ENCODE measurements at places on chromosomes 13 and 19.
A peak's percentile ranks its signal among the peaks of the same experiment; 100 is the strongest.

- no peak for DNase-seq
Measured at GRCh38 chr13:100797921-100798320, 123.3 kb upstream of the TMTC4 start.

DNA sequence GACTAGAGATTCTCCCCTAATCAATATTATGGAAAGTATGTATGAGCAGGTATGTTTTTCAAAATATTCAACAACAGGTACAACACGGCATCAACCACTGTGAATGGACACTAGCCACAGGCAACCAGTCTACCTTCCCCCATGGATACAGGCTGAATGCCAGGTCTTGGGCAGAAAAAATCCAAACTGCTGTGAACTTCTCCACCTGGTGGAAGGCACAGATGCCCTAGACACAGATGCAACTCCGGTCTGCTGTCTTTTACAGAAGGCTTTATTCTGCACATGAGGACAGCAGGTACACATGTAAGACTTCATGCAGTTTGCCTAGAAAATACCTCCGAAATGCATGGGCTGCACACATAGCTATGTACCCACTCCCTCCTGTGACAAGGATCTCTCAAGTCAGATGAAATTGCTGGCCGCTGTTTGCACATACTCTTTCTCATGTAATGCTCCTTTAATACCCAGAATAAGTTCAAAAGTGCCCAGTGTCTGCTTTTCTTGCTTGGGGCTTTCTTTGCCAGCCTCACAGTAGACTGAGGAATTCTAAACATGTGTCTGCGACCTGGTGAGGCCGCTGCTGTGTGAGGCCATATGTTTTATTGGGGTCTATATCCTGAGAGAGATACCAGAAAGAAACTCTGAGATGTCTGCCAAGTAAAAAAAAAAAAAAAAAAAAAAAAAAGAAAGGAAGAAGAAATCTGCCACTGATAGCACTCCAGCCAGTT, 325.9 kb downstream of the FOXO1 start:
- DNase-seq: no peak

GRCh38 chr19:38812841-38813320, at the start of gene LGALS4:
Gene LGALS4, minus strand, starts transcription at chr19:38812945. Its CDS starts 59 bp downstream, at chr19:38812886.
- no peak for DNase-seq

DNA sequence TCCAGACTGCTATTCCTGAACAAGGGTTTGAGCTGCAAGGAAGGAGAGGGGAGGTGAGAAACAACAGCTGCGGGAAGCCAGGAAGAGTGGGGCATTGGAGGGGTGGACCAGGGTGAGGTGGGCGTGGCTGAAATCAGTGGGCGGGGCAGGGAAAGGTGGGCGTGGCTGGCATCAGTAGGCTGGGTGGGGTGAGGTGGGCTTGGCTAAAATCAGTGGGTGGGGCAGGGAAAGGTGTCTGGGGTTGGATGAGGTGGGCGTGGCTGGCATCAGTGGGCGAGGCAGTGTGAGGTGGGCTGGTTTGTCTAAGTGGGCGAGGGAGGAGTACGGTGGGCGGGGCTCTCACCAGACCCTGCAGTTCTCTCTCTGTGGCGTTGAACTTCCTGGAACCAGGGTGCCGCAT, 87.6 kb downstream of the MUC16 start:
- no peak for DNase-seq

GRCh38 chr13:28045861-28046260, 54.5 kb downstream of the FLT3 start:
- no peak for DNase-seq

- DNase-seq: no peak
Measured at GRCh38 chr13:96690998-96691397, 303.3 kb downstream of the OXGR1 start.

- DNase-seq: peak; percentile 73
Measured at GRCh38 chr13:47216176-47216822, 319.4 kb upstream of the HTR2A start.

- DNase-seq: no peak
Measured at GRCh38 chr19:53509443-53509842, 28.5 kb upstream of the ZNF331 start.

DNA sequence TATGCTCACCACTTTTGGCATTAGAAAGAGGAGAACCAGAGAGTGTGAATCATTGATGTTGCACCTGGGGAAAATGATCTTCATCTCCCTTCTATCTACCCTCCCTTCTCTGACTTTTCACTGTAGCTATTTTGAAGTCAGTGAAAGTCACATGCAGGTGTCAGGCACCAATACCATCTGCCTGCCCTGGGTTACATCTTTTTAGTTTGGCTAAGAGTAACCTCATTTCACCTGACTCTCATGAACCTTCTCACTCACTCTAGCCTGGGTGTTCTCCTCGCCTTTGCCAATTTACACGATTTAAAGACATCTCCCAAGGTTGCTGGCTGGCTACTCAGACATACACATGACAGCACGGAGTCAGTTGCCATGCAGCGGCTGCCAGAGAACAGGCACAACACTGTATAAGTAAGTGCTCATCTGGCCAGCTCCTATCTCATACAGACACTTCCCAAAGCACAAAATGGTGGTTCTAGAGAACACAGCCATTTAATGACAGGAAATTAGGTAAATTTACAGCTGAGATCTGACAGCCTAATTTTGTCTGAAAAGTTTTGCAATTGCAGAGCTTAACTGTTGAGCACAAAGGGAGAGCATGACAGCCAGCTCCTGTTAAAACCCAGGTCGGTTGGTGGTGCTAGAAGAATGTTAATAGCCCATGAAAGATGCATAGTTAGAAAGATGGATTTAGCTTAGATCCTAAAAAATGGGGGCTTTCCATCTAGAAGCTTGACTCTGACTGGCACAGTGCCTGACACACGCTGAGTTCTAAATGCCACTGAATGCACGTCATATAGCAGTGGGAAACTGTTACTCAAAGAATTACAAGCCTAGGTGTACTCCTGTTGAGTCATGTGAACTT, 32.5 kb downstream of the LCP1 start:
- peak; percentile 31 for DNase-seq

DNA sequence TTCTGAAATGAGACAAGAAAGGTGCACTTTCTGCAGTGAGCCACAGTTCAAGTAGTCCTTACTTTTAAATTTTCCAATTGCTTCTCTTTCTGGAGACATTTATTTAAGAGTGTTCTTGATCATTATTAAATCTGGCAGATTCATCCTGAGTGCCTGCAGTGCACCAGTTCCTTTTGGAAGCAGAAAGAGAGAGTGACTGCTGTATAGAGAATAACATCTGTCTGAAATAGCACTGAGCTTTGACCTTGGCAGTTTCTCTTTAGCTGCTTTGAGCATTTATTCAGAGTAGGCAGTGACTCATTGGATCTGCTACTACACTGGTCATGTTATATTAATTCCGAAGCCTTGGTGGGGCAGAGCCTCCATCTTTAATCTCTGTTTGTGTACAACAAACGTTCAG, 1373.7 kb downstream of the PCDH9 start:
- DNase-seq: no peak

- no peak for DNase-seq
Measured at GRCh38 chr19:31535691-31536460, 186.6 kb upstream of the TSHZ3 start.

DNA sequence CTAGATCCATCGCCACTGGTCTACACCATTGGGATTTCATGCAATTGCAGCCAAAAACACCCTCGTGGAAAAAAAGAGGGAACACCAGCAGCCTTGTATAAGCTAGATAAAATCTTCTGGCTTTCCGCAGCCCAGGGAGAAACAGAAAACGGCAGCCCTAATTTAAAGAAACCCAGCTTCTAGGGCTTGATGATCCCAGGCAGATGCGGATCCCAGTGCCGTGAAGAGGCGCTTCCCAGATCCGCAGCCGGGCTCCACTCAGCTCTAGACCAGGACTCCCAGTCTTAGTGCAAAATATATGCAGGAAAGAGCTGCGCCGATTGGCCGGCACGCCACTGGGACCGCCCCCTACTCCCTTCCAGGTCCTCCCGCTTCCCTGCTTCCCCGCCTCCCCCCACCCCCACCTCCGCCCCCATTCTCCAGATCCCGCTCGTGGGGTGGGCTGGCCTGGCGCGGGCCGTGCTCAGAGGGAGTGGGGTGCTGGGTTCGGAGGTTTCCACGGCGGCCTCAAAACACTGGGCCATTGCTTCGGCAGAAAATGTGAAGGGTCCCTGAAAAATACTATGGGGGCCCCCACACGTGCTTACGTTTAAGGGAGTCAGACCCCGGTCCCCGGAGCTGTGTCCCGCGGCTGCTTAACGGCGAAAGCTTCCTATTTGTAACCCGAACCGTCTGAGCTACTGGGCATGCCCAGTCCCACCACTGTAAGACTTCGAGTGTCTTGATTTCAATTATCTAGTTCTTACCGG, 63.1 kb downstream of the SERP2 start:
- DNase-seq: peak; percentile 85

DNA sequence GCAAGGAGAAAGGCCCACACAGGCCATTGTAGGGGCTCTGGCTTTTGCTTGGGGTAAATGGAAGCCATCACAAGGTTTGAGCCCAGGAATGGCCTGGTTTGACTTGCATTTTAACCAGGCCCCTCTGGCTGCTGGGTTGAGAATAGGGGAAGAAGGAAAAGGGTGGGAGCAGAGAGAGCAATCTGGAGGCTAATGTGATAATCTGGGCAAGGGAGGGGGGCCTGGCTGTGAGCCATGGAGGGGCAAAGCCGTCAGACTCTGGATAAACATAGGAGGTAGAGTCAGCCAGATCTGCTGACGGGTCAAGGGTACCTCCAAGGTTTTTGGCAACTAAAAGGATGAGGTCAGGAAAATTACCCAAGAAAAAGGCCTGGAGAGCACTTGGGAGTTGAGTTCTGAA, 41.6 kb downstream of the RFX2 start:
- DNase-seq: no peak

GRCh38 chr13:60267498-60268202, 103.9 kb upstream of the DIAPH3 start:
- DNase-seq: no peak

DNA sequence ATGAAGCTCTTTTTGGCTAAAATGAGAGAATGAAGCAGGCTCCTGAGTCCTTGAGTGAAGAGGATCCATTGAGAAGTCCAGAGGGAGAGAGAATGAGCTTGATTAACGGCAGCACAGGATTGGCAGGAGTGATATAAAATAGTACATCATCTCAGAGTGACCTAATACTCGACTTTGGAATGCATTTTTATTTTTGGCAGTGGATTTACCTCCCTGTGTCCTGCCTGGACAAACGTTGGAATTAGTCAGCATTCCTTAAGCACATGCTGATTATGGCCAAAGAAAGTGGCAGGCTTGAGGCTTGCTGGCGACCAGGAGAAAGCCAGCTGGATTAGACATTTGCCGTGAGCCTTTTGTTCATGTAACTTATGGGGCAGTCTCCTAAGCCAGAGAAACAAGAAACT, 22.9 kb downstream of the LRCH1 start:
- DNase-seq: peak; percentile 82

DNA sequence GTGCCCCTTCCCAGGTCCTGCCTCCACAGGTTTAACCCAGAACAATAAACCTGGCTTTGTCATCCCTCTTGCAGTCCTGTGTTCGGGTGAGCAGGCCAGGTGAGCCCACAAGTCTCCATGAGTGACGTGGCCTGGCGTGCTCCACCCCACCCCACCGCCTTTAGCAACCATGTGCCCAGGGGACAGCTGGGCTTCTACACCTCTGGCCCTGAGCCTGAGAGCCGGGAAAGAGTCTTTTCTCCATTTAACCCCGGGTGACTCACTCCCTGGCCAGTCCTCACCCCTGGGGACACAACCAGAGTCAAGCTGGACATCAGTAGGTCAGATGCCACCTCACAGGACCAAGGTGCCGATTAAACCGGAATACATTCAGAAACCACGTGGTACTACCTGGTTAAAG, 4.1 kb downstream of the C19orf53 start:
- no peak for DNase-seq

DNA sequence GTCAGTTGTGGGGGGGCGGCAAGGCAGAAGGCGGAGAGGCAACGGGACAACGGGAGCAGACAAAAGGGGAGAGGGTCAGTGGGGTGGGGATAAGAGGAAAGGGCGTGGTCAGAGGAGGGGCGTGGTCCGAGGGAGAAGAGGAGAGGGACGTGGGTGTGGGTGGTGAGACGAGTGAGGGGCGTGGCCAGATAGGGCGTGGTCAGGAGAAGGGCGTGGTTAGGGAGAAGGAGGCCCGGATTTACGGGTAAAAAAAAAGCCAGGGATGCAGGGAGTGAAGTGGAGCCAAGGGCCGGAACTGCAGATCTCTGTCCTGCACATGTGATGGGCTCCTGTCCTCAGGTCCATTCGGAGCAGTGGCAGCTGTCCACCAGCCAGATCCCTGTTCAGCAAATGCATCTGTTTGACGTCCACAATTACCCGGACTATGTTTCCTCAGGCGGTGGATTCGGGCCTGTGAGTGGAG, 21.5 kb downstream of the CPT1C start:
- peak; percentile 3 for DNase-seq

GRCh38 chr13:32428581-32429432, 877 bp upstream of the N4BP2L1 start:
- DNase-seq: no peak

GRCh38 chr19:13356686-13357280, 149.5 kb downstream of the CACNA1A start:
- no peak for DNase-seq

- peak; percentile 52 for DNase-seq
Measured at GRCh38 chr19:49808711-49809159, 4.4 kb downstream of the FUZ start.

- DNase-seq: no peak
Measured at GRCh38 chr19:1315470-1316166, 29.9 kb downstream of the EFNA2 start.

- no peak for DNase-seq
Measured at GRCh38 chr19:1354970-1355567, 28.6 kb upstream of the NDUFS7 start.

GRCh38 chr13:41548031-41548430, 90.7 kb downstream of the RGCC start:
- no peak for DNase-seq

GRCh38 chr13:39565036-39565949, 37.7 kb downstream of the LHFPL6 start:
- DNase-seq: peak; percentile 87

GRCh38 chr13:113544896-113545295, 39.7 kb upstream of the TFDP1 start:
- no peak for DNase-seq

DNA sequence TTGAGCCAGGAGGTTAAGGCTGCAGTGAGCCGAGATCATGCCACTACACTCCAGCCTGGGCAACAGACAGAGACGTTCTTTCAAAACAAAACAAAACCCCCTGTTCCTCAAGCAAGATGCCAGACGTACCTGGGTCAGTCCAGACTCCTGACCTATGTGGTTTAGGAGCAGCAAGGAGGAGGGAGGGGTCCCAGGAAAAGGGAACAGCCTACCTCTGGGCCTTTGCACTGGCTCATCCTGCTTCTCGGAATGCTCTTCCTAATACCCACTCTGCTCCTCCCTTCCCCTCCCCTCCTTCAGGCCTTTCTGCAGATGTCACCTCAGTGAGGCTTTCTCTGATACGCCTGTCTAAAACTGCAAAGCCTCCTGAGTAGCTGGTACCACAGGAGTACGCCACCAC, 9.5 kb downstream of the RINL start:
- no peak for DNase-seq

GRCh38 chr13:95217920-95218830, 83.1 kb downstream of the ABCC4 start:
- DNase-seq: no peak

- no peak for DNase-seq
Measured at GRCh38 chr19:50772476-50772875, 2.2 kb downstream of the GPR32 start.
